ENCODE measurements at places on chromosomes 1 and 21. TPM values are rescaled to one million over a fixed set of nuclear protein-coding genes. Genes with fewer than 3 reads are reported as not detected.
A peak's percentile ranks its signal among the peaks of the same experiment; 100 is the strongest.

DNA sequence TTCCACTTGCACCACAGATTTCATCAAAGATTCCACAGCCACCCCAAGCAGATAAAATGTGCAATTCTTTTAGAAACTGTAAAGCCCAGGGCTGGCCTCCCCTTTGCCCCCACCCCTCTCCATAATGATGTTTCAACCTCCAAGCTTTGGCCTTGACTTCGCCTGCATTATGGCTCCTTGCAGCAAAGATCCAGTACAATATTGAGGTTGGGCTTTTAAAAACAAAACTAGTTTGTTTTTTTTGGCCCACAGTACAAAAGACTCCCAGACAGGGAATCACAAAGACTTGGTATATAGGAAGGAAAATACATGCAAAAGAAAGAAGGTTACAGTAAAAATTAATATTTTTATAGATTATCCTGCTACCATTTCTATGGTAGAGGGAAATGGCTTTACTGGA, 356.5 kb upstream of the PTBP2 start:
- DNase-seq = peak; percentile 55

- DNase-seq = peak; percentile 58
Measured at GRCh38 chr1:12052997-12053686, 10.0 kb upstream of the TNFRSF8 start.

Gene OR2AK2
- not detected for total RNA-seq

DNA sequence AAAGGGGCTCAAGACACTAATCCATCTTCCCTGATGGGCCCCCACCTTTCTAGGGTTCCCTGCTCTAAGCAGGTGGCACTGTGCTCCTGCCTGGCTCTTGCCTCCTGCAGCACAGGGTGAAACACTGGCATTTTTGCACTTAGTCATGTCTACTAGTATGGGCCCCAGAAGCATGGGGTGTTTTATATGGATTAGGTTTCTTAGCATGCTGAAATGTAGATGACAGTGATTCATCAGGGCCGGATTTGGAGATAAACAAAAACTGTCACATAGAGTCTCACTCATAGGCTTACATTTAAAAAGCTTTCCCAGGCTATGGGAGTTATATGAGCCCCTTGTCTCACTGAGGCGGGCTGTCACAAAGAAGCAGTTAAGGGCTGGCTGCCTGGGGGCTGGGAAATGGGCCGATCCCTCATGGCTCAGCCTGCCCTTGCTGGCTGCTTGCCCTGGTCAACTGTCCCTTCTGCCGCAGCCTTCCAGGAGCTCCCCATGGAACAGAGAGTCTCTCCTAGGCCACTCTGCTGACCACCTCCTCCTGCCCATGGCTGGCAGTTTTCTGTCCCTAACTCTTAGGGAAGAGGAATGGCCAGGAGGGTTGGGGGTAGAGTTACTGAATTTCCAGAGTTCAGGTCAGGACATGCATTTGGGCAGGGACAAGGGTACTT, 6.5 kb downstream of the GALNT2 start:
- DNase-seq = no peak

- peak; percentile 69 for DNase-seq
Measured at GRCh38 chr1:172654535-172654934, 4.4 kb upstream of the FASLG start.

DNA sequence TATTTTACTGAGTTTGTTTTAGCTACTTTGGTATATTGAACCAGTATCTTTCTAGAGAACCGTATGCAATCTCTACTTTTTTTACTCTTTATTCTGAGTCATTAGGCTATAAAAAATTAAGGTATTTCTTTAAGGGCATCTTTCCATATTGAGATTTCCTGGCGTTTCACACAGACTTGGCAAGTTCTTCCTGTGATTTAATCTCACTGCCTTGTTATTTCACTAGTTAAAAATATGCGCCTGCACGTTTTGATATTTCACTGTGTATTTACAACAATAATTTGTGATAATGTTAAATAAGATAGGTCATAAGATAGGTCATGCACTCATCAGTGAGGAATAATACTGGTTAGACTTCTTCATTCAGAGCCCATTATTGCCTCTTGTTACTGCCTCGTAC, 16.2 kb upstream of the CR1L start:
- peak; percentile 59 for DNase-seq

GRCh38 chr1:42006836-42007235, 88.1 kb upstream of the HIVEP3 start:
- DNase-seq = peak; percentile 68

DNA sequence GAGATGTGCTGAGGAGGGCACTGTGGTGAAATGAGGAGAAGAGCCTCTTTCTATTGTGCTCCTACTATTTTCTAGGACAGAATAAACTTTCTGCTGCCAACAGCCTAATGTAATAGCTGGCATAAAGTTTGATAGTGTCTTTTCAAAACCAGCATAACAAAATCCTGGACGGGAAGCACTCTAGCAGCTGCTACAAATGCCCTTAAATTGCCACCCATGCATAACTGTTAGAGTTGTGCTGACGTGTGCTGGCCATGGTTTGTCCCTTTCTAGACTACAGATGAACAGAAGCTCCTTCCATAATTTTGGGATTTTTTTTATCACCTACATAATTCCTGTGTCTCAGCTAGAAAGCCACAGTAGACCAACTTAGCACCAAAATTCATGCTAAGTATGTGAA, 88.5 kb upstream of the DEPDC1 start:
- DNase-seq = no peak

GRCh38 chr1:151639466-151639865, 27.6 kb downstream of the SNX27 start:
- DNase-seq = peak; percentile 46

- DNase-seq = peak; percentile 65
Measured at GRCh38 chr1:45647248-45648021, 23.6 kb upstream of the CCDC17 start.

DNA sequence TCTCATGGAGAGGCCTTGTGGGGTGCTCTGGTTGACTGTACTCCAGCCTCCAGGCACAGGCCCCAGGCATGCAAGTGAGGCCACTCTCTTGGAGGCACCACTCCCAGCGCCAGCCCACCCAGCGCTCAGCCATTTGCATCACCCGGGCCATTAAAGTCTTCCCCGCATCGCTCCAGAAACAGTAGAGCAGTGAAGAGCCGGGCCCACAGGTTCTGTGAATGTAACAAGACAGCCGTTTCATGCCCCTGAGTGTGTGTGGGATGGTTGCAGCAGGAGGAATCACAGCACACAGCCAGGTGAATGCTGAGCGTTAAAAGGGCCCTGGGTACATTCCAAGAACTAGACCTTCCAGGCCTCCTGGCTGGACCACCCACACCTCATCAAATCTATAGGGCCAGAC, 19.0 kb upstream of the CD2 start:
- DNase-seq = no peak

- no peak for DNase-seq
Measured at GRCh38 chr1:60655679-60656355, 426.5 kb upstream of the NFIA start.

- DNase-seq = peak; percentile 4
Measured at GRCh38 chr1:164320790-164321731, 237.9 kb upstream of the PBX1 start.

GRCh38 chr1:87119541-87120140, 205.2 kb downstream of the HS2ST1 start:
- DNase-seq = no peak

- no peak for DNase-seq
Measured at GRCh38 chr1:21531241-21531640, 22.0 kb downstream of the ALPL start.

- DNase-seq = no peak
Measured at GRCh38 chr1:175317309-175317708, 124.7 kb upstream of the KIAA0040 start.

DNA sequence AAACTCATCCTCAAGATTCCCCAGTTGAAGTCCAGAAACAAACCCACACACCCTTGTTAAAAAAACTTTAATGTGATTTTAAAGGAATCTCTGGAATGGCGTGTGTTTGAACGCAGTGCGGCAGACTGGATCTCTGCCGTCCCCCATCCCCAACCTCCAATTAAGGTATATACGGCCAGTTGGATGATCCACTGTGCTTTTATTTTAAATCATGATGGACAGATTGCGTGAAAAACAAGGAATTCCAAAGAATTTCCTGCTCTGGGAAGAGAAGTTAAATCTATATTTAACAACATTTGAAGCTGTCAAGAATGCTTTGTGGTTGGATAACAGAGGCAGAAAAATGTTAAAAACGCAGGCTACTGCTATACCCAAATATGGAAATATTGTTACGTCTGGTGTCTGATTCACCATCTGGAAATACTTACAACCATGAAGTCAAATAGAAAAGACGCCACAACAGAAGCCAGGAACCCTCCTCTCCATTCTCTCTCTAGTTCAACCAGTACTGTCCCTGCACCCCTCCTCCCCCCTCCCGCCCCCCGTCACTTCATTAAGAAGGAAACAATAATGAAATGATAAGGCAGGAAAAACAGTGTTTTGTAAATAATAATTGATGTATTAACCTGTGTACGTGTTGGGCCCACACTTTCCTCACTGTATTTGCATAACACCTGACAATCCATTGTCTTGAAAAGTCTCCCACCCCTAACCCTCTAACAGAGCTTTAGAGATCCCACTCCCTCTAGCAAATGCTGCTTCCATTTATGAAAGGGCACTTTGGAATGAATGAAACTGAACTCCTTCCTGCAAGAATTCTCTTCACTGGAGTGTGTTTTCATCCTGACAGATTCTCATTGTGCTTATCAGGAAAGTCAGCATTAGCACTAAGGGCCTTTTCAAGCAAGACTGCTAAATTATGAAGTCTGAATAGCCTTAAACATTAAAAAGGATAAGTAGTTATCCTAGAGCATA, 2.0 kb upstream of the CCN1 start:
- peak; percentile 98 for DNase-seq

Gene ANKRD35
- 3.9 TPM for total RNA-seq

GRCh38 chr21:29321217-29321616, 22.5 kb downstream of the BACH1 start:
- DNase-seq = no peak

GRCh38 chr1:170593173-170594011, 61.4 kb downstream of the GORAB start:
- peak; percentile 26 for DNase-seq

DNA sequence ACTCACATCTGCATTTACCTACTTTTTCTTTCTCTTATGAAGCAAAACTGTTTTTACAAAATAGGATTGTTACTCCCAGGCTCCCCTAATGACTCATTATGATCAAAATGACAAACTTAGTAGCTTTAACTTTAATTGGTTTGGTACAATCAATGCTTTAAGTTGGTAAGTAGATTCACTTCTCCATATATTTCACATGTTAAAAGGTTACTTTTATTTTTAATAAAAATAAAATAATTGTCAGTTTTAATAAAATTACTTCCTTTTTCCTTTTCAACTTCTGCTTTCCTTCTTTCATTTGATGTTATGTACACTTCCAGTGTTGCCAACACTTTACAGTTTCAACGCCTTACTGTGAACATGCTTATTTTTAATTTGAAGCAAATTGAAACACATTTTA, 477.6 kb downstream of the SETD4 start:
- DNase-seq = no peak

Gene AADACL4
- not detected for total RNA-seq

GRCh38 chr1:32341971-32342370, 5.9 kb upstream of the MARCKSL1 start:
- DNase-seq = no peak

DNA sequence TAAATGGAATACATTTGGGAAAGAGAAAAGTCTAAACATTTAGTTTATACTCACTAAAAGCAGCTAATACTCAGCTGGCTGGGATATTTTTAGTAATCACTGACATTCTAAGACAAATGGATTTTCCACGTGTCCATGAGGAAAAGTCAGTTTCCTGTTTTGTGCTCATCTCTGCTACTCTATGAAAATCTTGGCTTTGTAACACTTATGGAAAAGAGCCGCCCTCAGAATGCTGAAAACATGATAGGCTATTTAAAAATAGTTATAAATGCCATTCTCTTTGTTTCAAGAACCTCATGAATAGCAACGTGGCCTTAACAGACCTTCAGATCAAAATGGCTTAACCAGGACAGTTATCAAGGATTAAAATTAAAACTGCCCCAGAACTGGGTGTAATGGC, 29.9 kb downstream of the MRAP start:
- peak; percentile 77 for DNase-seq

Gene C1orf167
- total RNA-seq = 0.36 TPM

DNA sequence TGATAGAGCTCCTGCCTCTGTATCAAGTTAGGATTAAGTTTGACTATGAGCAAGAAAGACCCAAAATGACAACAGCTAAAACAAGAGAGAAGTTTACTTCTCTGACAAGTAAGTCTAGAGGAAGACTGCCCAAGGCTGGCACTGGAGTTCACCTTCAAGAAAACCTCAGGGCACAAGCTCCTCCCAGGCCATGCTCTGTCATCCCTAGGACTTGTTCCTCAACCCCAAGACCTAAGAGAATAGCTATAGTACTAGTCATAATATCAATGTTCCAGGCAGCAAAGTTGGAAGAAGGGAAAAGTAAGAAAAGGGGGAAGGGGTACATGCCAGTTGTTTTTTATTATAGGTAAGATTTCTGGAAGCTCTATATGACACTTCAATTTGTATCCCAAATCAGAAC, 26.4 kb upstream of the DARS2 start:
- no peak for DNase-seq

DNA sequence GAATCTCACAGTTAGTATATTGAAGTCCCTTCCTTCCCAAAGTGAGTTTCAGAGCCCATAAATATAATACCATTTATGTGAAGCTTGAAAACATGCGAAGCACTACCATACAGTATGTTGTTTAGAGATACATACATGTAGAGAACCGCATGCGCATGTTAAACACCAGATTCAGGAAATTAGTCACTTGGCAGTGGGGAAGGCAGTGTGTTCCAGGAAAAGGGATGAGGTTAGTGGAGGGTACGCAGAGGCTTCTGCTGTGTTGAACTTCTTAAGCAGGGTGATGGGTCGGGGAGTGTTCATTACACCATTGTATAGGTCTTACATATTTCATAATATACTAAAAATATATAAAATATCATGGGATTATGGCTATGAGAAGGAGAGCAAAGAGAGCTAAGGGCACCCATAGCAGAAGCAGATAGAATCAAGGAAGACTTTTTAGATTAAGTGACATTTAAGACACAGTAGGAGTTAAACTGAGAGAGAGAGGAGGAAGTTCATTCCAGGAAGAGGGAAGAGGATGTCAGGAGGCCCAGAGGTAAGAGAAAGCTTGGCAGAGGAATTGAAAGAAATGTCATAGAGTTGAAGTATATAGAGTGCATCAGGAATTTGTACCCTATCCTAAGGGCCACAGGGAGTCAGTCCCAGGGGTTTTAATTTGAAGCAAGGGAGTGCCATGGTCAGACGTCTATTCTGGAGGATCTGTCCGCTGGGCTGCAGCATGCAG, 43.5 kb upstream of the SARS1 start:
- DNase-seq = peak; percentile 28

Gene SMIM34
- total RNA-seq = 0.90 TPM

Measured in fibroblast of the aortic adventitia (primary cell).